ENCODE measurements at places on chromosomes 7 and 10.
A peak's percentile ranks its signal among the peaks of the same experiment; 100 is the strongest.

DNA sequence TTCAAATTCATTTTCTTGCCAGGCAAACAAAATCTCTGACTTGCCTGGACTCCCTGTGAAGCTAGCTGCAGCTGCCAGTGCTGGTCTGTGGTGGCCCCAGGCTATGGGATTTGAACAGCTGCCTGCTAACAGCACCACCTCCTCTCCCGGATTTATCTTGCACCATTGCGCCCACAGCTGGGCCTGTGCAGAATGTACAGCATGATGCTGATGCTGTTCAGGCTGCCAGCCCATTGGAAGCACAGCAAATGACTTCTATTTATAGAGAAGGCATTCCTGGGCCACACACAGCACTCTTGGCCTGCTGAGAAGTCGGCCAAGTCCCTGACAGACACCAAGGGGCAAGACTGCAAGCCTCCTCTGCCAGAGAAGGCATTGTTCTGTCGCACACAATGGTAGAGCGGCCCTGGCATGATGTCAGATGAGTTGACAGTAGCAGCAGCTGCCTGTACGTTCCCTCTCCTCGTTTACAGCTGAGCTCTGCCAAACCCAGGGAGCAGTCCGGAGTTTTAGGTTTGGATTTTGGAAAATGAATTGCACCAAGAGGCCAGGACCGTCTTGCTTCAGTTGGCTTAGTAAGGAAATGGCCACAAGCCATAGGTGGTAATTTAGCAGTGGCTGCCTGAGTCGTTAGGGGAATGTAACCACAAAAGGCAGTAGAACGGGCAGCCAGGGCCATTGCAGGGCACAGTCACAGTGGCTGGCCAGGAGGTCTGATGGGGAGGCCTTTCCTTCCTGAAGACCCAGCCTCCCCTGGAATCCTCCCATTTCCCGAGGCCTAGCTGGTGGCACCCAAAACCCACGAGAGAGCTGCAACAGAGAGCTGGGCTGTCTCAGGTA is 38.5 kb downstream of the MTURN start:
- DNase-seq, result no peak

DNA sequence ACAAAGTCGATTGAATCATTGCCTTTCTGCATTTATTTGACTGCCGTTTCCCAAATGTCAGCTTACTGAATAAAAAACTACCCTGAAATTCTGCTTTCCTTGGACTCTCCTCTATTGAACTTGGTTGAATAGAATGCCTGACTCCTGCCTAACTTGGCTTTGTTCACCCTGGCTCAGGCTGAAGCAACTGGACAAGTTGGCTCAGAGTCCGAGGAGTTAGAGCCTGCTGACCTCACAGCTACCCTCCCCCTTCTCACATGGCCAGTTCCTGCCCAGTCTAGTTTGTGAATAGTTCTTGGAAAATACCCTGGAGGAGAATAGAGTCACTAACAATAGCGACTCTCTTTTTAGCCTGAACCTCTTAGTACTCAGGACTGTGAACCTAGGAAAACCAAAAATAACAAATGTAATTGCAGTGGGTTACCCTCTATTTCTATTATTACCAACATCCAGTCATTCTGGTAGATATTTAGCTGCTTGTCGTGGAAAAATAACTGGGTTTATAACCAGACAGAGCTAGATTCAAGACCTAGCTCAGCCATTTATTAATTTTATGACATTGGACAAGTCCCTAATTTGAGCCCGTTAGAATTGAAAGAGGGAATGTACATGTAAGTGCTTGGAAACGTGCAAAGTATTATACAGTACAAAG is 17.3 kb upstream of the NRBF2 start:
- DNase-seq, result no peak

GRCh38 chr10:107687701-107688100 is 523.2 kb upstream of the SORCS1 start:
- no peak for DNase-seq

DNA sequence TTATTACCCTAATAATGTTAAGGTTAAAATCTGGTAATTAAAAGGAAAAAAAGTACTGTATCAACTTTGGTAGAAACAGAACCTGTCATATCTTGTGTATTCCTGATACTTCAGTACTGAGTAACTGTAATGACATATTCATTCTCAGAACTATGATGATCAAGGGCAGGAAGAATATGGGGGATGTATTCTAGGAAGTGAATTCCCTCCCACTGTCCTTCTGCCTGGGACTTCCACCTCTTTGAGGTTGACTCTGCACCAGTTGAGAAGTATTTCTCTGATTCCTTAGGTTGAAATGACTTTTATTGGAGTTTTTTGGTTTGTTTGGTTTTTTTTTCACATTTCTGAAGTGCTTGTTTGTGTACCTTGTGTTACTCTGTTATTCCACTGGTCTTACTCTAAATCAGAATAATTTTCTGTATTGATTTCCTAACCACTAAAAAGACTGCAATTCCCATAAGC is 36.9 kb downstream of the WASL start:
- DNase-seq, result no peak

- peak; percentile 35 for DNase-seq
These were observed 687.8 kb downstream of the IPMK start for GRCh38 chr10:57579926-57580325.

GRCh38 chr10:122163174-122164022 is 107.7 kb upstream of the BTBD16 start:
- DNase-seq, result peak; percentile 87

- DNase-seq, result no peak
These were observed 8.5 kb downstream of the CNOT4 start for GRCh38 chr7:135501402-135501801.

- DNase-seq, result no peak
These were observed 19.3 kb downstream of the PTEN start for GRCh38 chr10:87882555-87883294.

DNA sequence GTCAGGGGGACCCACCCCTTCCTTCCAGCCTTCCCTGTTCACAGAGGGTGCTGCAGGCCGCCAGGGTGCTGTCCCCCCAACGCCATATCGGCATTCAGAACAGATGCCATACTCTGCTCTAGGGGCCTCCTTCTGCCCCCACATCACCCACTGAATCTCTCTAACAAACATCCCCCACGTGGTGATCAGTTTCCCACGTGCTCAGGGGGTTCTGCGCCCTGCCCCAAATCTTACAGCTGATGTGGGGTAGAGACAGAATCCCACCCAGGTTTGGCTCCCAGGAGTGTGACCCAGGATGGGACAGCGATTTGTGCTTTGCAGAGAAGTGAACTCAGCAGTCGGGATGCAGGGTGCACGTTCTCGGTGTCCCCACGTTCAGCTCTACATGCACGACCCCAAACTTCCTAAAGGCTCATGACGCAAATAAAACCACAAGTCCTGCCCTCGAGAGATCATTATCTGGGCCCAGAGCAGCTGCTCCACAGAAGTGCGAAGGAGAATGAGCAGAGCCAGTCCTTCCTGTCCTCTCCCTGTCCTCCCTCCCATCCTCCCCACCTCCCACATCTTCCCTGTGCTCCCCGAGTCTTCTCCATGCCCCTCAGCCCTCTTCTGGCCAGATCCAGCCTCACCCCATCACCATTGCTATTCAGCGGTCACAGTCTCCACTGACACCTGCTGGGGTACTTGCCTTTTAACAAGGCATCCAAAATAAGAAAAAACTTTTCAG is 423.4 kb downstream of the DNAJB6 start:
- no peak for DNase-seq

- DNase-seq, result no peak
These were observed 75.3 kb upstream of the DNAAF5 start for GRCh38 chr7:651032-651728.

- no peak for DNase-seq
These were observed at the start of gene DOCK1 for GRCh38 chr10:126904818-126905701. TSS of gene DOCK1 (plus strand) at chr10:126905428. CDS start at chr10:126905518, 90 bp downstream.

GRCh38 chr10:6055929-6056328 is 6.2 kb downstream of the IL2RA start:
- DNase-seq, result no peak

DNA sequence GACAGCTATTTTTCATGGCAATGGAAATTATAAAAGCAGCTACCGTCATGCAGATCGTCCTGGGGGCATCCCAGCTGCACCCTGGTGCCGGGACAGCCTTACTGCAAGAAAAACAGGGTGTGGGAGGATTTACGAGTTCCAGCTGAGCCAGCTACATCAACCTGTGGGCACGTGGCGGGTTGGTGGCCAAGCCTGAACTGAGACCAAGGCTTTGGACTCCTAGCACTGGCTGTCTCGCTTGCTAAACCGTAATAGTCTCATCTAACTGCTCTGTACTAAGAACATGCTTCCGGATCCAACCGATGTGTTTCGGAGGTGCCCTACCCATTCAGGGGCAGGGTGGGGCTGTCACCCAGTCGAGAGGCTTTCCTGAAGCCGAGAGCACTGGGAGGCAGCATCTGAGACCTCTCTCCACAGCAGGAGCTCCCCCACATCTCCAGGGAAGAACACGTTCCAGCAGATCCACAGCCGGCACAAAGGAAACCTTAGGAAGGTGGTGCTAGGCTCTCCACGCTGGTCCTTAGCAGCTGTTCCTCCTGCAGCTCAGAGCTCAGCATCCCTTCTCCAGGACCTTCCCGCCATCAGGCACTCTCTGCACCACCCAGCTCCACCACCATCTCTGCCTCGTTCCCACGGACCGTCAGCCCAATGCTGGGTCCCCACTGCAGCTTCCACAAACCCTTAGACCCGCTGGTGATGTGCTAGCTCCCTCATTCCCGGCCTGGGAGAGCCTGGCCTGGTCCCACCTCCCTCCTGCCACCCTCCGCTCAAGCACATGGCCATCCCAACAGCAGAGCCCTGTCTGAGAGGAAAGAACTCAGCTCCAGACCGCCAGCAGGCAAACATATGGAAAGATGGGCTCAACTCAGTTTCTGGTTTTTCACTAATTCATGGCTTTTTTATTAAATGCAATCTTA is 158.5 kb downstream of the PTPRN2 start:
- DNase-seq, result no peak

- no peak for DNase-seq
These were observed 3.9 kb downstream of the LFNG start for GRCh38 chr7:2523461-2523936.

DNA sequence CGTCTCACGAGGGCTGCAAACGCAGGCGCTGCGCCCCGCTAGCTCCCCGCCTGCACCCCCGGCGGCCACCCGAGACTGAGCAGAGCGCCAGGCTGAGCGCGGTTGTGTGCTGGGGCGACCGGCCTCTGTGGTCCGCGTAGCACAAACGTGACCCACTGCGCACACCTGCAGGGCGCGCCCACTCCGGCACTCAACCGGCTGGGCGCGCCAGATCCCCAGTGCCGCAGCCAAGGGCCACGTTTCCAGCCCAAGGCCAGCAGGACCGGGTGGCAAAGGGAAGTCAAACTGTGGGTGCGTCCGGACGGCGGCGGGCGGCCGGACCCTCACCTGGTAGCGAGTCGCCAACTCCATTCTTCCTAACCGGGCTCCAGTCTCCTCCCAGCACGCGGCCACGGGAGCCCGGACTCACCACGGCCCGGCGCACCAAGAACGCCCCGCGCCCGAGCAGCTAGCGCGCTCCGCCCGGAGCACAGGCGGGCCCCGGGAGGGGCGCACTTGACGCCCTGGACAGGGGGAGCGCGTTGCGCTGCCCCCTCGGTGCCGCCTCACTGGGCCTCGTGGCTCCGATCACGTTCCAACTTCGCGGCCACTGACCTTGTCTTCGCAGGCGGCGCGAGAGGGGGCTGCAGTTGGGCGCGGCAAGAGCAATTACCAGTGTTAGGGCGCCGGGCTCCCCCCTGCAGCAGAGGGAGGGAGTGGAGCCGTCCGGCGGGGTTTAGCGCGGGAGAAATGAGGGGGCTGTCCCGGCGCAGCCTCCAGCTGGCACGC is at the start of gene CDCA7L:
TSS of gene CDCA7L (minus strand) at position 446 of the 768 bp plus-strand sequence. CDS start at position 351, 95 bp downstream.
- peak; percentile 45 for DNase-seq

GRCh38 chr10:125049216-125049881 is 107.4 kb downstream of the ZRANB1 start:
- no peak for DNase-seq

GRCh38 chr7:146331369-146331768 is 214.8 kb downstream of the CNTNAP2 start:
- DNase-seq, result no peak

- DNase-seq, result peak; percentile 50
These were observed at the start of the genes CDC123 and NUDT5 for GRCh38 chr10:12195603-12196506. TSS of gene CDC123 (plus strand) at chr10:12196188. CDS start at chr10:12196246, 58 bp downstream. TSS of gene NUDT5 (minus strand) at chr10:12195891. CDS start at chr10:12186291, 9,600 bp downstream.

- no peak for DNase-seq
These were observed 8.9 kb downstream of the MSS51 start for GRCh38 chr10:73424478-73424877.

GRCh38 chr10:27884185-27884641 is 114.7 kb downstream of the ODAD2 start:
- no peak for DNase-seq

- DNase-seq, result no peak
These were observed 36.0 kb downstream of the SLK start for GRCh38 chr10:104002911-104003310.

DNA sequence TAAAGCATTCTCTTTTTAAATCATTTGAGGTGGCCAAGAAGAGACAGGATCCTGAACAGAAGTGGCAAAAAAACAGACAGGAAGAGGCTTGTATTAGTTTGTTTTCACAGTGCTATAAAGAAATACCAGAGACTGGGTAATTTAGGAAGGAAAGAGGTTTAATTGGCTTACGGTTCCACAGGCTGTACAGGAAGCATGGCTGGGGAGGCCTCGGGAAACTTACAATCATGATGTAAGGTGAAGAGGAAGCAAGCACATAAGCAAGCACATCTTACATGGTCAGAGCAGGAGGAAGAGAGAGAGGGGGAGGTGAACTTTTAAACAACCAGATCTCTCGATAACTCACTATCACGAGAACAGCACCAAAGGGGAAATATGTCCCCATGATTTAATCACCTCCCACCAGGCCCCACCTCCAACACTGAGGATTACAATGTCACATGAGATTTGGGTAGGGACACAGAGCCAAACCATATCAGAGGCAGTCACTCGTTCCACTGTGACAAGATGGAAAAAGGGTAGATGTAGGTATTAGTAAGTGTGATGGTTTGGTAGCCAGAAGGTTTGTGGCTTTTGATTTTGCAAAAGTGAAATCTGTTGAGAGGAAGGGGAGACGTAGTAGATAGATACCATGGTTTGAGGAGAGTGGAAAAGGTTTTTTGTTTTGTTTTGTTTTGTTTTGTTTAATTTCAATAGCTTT is 5.1 kb downstream of the MSRB2 start:
- DNase-seq, result no peak

DNA sequence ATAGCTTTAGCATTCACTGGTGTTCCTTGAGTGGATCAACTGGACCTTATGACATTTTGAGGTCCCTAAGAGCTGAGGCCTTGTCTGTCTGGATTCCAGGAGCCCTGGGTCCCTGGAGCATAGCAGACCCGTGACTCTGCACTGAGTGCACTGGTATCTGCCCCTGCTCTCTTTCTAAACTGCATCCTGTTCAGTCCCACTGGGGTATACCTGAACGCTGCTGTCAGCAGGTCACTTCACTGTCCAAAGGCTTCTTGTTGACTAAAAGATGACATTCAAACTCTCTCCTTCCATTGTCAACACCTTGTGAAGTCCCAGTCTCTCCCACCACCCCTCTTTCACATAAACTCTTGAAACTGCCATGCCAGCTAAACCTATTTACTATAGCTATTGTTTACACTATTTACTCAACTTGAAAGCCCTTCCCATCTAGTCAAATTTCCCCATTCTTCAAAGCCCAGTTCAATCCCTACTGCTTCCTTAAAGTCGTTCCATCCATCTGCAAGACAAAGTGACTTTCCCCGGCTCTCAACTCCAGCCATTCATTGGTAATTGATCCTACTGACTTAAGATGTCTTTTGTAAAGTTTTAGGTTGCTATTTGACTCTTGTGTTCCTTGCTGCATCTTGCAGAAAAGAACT is 523.3 kb downstream of the KCNMA1 start:
- DNase-seq, result peak; percentile 64
